ENCODE measurements at places on chromosomes 7 and 10.

GRCh38 chr7:143316492-143316891 is 581 bp downstream of the CLCN1 start:
- no peak for DNase-seq

- DNase-seq: no peak
Observed at GRCh38 chr7:36965625-36966024, 241.3 kb upstream of the AOAH start.

DNA sequence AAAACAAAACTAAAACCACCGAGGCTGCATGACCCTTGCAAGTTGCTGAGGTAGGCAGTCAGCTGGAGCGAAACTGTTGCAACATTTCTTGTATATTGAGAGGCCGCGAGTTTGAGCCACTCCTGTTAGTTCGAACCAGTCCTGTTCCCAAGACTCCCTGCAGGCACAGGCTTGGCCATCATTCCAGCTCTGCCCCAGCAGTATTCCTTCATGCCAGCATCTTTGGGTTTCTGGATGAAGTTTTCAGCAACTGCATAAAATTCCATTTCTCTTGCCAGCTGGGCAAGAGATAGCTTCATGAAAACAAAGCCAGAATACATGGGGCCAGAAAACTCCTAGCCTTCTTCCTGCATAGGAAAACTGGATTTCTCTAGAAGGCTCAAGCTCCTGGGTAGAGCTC is 207.6 kb downstream of the FRMD4A start:
- no peak for DNase-seq

DNA sequence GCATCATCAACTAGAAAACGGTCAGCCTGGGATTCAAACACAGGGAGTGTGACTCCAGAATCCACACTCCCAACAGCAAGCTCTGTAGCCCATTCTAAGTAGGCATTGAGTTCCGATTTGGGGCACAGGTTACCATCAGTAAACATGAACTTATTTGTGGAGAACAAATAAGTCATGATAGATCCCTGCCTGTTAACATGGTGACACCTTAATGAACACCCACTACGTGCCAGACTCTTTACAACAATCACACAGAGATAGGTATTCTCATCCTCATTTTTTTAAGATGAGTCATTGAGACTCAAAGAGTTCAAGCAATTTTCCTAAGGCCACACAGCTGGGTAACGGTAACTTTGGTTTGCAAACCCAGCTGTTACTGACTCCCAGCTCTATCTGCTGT is 91.5 kb downstream of the LYZL2 start:
- no peak for DNase-seq

DNA sequence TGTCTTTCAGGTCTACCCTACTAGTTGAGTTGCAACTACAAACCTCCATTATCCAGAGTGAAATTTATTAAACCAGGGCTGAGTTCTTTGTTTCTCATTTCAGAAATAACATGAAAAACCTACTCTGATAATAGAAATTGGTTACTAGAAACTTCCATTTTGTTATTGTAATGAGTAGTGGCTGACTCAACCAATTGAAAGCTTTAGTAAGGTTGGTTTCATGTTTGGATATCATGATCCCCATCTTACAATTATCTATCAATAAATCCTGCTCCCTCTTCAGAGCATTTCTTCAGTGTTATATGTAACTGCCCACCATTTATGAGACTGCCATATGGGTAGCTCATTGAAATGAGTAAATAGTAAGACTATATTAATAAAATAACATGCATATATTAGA is 16.9 kb downstream of the MDFIC start:
- DNase-seq: no peak

- DNase-seq: no peak
Observed at GRCh38 chr7:105399043-105399725, 10.5 kb upstream of the SRPK2 start.

DNA sequence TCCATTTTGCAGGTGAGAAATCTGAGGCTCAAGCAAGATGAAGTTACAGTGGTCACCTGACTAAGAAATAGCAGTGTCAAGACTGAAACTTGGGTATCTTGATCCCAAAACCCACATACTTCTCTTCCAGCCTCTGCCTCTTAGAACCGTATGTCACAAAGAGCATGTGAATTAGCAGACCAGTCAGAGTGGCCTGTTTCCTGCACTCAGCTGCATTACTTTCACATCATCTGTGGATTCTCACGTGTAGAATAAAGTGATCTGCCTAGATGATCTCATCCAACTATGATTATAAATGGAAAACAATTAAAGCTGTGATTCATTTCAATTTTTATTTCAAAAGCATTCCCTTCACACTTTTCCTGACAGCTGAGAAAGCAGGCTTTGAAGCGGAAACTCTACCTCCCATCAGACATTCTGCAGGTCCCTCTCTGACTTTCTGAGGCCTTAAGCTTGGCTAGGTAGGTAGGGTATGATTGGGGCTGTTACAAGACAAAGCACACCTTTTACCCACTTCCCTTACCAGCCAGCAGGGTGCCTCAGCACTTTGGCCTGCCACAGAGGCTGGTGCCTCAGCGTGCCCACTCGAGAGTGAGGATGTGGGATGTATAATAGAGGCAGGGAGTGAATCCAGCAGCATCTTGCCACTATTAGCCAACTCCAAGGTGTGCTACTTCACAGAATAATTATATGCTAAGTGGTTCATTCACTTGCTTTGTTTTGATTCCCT is 70.2 kb upstream of the PDE1C start:
- no peak for DNase-seq

DNA sequence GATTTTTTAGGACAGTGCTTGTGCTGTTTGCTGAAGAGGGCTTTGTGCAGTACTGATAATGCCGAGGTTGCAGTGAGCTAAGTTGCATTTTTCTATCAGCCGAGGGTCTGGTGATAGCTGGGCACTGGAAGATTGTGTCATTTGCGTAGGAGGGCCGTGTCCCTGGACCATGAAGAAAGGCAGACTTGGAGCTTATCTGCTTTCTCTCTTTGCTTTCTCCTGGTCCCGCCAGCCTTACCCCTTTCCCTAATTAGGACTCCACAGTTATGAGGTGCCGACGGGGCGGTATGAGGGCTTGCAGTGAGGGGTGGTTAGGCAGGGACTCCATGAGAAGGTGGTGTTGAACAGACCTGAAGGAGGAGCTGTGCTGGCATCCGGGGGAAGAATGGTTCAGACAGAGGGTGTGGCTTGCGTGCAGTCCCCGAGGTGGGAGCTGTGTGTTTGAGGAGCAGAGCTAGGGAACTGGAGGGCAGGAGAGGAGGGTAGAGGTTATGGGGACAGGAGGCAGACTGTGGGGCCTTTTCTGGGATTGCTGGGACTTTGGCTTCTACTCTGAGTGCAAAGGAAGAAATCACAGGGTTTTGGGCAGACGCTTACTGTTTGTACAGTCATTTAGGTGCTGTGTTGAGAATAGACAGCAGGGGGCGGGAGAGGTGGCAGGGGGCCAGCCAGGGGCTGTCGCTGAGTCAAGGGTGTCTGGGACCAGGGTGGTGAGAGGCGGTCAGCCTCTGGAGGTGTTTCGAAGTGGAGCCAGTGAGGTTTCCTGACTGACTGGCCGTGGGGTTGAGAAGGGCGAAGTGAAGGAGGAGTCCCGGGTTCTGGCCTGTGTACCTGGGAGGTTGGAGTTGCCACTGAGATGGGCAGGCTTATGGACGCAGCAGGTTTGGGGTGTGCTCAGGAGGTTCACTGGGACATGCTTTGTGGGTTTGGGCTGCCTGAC is 43.4 kb downstream of the PRF1 start:
- DNase-seq: peak; percentile 65

- DNase-seq: no peak
Observed at GRCh38 chr10:52853704-52854103, 81.1 kb upstream of the MBL2 start.

GRCh38 chr10:5033061-5033778 is 29.6 kb upstream of the AKR1C2 start:
- no peak for DNase-seq

DNA sequence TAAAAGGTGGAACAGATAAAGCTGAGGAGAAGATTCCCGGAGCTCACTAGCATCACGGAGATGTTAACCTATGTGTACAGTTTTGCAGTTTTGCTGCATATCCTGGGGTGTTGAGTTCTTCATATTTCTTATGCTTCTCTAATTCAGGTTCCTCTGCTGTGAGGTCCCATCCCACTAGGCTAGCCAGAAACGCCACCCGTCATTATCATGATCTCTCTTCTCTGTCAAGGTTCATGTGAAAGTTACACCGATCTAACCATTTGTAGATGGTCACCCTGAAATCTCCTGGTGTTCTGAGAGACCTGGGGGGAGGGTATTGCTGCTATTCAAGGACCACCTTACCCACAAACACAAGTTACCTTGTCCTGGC is 136.3 kb downstream of the CCDC71L start:
- DNase-seq: no peak

DNA sequence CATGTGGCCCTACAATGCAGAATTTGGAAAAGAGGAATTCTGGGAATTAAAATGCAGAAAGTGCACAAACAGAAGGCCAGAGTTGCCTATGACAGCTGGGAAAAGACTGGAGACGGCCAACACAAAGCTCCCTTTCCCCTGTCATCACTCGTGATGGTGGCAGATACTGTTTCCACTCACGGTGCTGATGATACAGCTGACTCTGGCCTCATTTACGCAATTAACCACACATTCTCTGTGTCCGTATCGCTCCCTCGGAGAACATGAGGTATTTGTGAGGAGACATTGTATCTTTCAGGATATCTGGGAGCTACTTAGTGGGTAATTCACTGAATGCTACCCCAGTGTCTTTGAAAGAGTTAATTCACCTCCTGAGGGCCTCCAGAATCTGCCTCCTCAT is 172.8 kb downstream of the TAX1BP1 start:
- DNase-seq: no peak

DNA sequence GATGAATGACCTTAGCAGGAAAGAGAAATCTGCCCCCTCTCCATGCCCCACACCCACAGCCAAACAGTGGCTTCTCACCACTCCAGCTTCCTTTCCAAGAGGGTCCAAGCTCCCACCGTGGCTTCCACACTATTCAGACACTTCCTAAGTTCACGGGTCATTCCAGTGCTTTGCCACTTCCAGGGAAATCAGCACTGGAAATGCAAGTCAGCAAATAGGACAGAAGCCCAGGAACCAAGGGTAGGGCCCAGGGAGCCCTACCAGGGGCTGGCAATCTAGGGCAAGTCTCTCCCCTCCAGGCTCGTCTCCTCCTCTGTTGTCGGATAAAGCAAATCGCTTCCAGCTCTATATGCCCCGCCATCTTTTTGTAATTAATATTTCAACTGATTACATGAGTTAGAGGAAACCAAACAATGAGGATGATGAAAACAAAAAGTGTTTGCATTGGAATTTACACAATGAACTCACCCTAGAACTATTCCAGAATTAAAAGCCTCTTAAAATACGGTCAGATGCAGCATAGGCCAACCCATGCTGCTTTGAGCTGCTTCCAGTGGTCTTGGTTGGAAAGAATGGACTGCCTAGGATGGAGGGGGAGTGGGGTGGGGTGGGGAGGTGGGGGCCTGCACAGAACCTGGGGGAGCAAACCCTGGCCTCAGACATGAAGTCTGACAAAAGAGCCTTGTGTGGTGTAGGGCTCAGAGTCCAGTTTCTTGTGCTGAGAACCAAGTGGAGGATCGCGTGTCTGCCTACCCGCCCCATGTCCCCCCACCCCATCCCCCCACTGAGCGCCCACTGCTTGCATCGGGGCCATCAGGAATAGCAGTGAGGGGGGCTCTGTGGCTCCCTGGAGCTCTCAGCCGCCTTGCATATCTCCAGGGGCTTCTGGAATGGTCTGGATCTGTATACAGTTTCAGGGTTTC is 74.6 kb upstream of the CPXM2 start:
- DNase-seq: no peak

- DNase-seq: no peak
Observed at GRCh38 chr10:71494980-71495381, 98.3 kb downstream of the CDH23 start.

- no peak for DNase-seq
Observed at GRCh38 chr7:102066476-102066875, 220.2 kb upstream of the SH2B2 start.
